DMS53 (cell line): ENCODE measurements at places on chromosomes 7 and 10.

DNA sequence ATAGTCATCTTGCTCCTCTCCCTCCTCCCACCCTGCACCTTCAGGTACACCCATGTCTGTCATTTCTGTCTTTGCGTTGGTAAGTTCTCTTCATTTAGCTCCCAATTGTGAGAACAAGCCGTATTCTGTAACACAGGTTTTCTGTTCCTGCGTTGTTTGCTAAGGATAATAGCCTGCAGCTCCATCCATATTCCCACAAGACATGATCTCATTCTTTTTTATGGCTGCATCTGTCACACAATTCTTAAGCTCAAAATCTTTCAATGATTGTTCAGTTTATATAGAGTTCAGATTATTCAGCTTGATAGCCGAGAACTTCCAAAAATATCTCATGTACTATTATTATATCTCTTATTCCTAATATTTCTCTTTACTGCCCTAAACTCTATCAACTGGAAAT lies 16.0 kb upstream of the TMEM168 start:
- DNase-seq, result no peak

DNA sequence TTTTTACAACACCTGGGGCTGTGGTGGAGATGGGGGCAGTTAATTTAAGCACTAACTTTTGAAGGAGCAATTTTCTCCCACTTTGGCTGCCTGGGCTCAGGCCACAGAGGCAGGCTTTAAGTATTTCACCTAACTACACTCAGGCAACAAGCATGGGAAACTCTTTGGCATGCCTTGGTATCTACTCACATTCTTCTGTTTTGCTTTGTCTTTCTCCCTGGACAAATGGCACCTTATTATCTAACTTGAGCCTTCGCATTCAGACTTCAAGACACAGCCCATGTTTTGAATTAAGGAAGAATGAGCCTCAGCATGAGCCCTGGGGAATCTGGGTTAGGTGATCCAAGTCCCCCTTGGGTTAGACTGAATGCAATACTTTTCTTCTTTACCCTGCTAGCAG lies 31.8 kb upstream of the BMPER start:
- DNase-seq, result no peak

GRCh38 chr7:135380351-135380750 lies 129.6 kb downstream of the CNOT4 start:
- no peak for DNase-seq

DNA sequence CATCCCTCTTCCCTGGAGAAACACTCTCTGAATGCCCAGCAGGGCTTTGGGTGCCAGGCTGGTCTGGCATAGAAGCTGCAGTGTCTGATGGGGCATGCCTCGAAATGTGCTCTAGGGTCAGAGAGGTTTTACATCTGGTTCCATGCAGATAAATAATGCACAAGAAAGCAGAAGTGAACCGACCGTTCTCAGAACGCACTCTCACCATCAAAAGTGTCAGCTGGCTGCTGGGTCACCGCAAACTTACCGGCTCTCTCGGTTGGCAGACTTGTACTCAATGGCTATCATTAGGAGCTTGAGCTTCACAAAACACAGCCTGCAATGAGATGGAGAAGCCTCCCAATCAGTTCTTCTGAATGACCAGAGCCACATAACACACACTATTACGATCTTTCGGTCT lies 610.0 kb downstream of the KCNMA1 start:
- no peak for DNase-seq

- DNase-seq, result peak; percentile 65
Observed at GRCh38 chr10:13206546-13207443, 27.4 kb downstream of the UCMA start.

DNA sequence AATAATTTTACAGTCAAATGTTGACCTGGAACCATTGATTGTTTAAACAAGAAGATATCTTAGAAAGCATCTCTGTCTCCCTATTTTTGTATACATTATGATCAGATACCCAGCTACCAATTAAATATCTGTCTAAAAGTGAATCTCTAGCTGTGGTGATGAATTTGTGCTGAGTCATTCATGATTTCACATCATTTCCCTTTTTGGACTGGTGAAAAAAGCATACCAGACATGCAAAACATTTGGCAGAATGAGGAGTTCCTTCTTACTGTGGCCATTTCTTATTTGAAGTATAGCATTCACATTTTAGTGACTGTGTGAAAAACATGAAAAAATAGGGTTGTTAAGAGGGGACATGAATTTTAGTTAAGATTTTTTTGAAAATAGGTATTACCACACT lies 98.0 kb upstream of the GATA3 start:
- DNase-seq, result peak; percentile 14

DNA sequence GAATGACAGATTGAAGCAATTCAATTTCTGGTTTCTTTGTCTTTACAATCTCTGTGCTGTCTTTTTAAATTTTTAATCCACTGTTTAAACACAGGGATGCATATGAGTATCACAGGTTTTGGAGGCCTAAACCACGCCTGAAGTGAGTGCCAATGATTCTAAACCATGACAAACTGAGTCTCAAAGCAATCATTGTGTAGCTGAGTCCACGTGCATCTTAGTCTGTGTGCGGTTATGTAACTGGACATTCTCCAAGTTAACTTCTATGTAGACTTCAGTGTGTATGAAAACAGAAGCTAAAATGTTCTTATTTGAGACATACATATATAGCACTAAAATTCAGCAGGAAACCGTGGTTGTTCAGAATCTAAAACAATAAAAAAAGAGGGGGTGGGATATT lies 79.3 kb upstream of the ST8SIA6 start:
- DNase-seq, result no peak
